GM23248 (cell line): ENCODE measurements at places on chromosomes 5 and 9. TPM values are rescaled to one million over a fixed set of nuclear protein-coding genes. Genes with fewer than 3 reads are reported as not detected.

DNA sequence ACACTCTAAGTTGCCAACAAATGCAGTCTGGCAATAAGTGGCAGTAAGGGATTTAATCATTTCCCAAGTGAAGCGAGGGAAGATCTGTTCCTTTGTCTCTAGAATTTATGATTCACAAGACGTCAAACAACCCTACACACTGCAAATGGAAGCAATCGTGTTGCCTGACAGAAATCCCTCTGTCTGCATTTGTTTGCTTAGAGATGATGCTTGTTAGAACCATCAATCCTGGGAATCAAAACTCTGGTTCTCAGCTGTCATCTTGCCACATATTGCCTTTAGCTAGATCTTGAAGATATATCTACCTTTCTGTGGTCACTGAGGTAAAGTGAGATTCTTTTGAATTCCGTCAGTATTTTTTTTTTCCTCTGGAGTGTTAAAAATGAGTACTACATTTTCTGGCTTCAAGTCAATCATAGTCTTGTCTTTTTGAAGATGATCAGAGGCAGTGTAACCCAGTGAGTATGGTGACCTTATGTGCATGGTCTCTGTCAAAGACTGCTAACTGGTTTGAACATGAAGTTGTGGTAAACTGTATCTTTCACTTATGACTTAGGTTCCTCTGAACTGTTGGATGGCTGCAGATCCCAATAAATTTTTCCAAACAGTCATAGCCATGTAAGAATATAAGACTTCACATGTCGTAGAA is 106.4 kb upstream of the STARD4 start:
- DNase-seq = no peak

DNA sequence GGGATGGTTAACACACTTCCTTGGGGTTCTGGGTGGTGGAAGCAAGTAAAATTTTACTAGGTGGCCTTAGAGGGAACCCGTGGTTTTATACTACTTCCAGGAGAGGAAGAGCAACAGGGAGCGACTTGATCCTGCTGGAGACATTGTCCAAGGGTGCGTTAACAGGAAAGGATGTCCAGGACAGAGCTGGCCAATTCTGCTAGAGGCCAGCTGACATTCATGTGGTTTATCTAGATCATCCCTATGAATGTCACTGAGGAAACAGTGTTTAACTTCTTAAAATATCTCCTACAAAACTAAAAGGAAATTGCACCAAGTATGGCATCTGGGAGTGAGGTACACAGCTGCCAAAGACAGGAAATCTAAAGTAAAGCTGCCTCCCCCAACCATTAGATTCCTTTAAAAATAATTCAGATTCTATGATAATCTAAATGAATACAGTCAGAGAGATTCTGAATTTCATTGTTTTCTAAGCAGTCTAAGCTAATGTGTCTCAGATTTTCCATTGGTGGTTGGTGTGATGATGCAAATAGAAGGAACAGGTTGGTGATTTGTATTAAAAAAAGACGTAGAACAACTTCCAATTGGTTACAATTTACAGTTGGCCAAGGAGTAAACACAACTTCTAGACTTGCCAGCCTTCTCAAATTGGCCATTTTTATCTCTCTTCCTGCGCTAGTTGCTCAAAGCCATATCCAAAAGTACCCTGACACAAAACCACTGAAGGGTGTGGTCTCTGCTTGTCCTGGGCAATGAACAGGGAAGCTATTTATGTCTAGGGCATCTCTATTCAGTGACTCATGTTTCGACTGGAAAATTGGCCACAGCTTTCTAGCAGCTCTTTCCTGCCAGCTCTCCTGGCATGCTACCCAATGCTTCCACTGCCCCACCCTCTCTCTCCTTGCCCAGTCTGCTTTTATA is 574.7 kb upstream of the MEF2C start:
- peak; percentile 91 for DNase-seq

DNA sequence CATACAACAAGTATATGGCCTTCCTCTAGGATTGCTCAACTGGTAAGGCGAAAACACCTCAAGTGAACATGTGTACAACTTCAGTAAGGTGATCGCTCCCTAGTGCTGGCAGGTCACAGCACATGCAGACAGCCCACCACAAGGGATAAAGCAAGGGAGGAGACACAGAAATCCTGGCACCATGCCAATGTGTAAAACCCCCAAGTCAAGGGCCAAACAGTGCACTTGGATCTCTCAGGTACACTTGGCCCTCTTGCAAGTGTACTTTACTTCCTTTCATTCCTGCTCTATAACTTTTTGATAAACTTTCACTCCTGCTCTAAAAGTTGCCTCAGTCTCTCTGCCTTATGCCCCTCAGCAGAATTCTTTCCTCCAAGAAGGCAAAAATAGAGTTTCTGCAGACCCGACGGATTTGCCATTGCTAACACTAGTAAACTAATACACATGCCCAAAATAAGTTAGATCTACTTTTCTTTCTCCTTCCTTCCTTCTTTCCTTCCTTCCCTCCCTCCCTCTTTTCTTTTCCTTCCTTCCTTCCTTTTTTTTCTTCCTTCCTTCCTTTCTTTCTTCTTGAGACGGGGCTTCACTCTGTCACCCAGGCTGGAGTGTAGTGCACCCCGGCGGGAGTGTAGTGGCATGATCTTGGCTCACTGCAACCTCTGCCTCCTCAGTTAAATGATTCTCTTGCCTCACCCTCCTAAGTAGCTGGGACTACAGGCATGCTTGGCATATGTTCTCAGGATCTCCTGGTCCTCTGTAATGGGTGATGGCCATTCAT is 6.8 kb upstream of the LNPEP start:
- DNase-seq = no peak

GRCh38 chr5:61637566-61637965 is 305.5 kb downstream of the ZSWIM6 start:
- DNase-seq = no peak

DNA sequence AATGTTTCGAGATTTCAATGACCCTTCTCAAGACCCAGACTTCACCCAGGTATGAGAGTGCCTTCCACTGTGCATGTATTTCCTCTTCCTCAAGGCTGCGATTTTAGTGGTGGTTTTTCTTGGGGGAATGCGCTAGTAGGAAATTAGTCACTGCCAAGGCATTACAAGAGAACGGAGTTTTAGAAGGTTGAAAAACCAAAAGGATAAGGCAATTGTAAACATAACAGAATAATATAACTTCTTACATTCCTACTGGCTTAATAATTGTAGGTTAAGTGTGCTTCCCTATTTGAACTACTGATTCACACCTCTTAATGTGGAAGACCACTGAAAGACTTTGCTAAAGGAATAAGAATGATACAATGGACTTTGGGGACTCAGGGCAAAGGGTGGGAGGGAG is 38.9 kb downstream of the ACO1 start:
- peak; percentile 37 for DNase-seq

The SH2D3C gene
- not detected in 2 replicates for polyA plus RNA-seq

The PHYHD1 gene
- 7.4 and 8.6 TPM in 2 replicates for polyA plus RNA-seq

- no peak for DNase-seq
Measured at GRCh38 chr5:110397281-110397680, 329.2 kb downstream of the TMEM232 start.

GRCh38 chr9:77783518-77783917 is 135.4 kb upstream of the GNA14 start:
- DNase-seq = no peak

DNA sequence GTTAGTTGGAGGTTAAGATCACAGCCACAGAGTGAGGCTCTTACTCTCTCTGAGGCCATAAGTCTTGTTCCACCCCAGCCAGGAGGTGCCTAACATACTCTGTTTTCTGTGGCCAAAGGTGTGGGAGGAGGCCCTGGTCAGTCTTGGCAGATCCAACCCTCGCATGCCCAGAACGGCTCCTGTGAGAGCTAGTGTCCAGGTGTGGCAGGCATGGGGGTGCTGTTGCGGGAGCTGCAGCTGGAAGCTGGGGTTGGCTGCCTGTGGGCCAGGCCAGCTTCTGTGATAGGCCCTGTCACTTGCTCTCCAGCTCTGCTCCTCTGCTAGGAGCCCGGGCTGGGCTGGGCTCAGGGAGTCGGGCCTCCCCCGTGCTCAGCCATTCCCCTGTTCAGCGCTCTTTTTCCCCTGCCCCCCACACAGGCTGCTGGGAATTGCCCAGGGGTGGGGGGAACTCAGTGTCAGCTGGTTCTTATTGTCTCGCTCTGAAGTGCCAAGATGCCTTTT is 31.6 kb downstream of the IER5L start:
- DNase-seq = no peak

The SPAG8 gene
- 1.2 and 1.3 TPM in 2 replicates for polyA plus RNA-seq

DNA sequence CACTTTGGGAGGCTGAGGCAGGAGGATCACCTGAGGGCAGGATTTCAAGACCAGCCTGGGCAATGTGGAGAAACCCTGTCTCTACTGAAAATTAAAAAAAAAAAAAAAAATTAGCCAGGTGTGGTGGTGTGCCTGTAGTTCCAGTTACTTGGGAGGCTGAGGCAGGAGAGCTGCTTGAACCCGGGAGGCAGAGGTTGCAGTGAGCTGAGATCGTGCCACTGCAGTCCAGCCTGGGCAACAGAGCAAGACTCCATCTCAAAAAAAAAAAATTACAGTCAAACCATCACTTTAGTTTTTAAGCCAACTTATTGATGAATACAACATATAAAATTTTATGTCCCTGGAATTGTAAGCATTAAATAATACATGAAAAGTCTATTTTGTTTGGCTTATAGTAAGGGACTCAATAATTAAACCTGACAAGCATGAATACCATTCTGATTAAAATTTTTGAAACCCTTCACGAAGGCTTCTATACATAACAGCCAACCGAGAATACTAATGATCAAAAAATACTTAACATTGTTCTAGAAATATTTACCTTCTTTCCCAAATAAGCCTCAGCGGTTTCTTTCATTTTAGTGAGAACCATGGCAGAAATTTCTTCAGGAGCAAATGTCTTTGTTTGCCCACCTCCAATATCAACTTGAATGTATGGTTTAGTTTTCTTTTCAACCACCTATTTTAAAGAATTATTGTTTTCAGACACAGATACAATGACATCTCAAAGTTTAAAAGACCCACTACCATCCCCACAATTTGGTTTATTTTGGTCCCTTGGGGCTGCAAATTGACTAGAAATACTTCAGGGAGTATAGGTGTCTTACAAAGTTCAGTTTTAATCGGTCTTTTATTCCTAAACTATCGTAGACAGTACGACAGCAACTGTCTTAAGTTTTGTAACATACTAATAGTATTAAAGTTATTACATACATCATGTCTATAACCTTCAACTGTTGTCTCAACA is 1.2 kb downstream of the HSPA5 start:
- no peak for DNase-seq

The PTGS1 gene
- polyA plus RNA-seq = 43.8 and 44.9 TPM in 2 replicates

- DNase-seq = peak; percentile 98
Measured at GRCh38 chr9:38008168-38009034, 60.6 kb downstream of the SHB start.

The BSPRY gene
- not detected in 2 replicates for polyA plus RNA-seq

The PCDHGA3 gene
- polyA plus RNA-seq = 4.0 and 5.4 TPM in 2 replicates

- no peak for DNase-seq
Measured at GRCh38 chr9:109558718-109559151, 60.6 kb upstream of the PTPN3 start.

DNA sequence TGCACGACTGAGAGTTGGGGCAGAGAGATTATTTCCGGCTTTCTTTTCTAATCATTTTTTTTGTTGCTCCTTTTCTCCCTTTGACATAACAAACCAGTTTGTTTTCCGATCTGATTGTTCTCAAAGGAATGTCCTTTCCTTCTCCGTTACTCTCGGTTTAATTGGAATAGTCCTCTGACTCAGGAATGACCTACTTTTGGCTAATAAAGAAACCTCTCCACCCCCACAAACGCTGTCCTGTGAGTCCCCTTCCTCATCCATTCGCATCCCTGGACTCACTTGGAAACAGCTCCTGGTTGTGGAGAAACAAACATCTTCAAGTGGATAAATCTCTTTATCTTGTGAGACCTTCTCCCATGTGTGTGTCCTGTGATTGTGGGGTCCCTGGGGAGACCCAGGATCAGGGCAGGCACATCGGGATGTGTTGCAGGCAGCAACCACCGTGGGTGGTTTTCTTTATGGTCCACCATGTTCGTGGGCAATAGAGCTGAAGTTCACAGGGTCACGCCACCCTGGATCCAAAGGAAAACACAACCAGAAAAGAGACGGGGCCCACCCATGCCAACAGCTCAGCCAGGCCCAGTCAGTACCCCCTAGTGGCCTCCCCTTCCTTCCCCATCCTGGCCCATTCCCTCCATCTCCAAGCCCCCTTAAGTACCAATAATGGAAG is 45.2 kb upstream of the NEK6 start:
- DNase-seq = peak; percentile 87

The INSL6 gene
- polyA plus RNA-seq = not detected in 2 replicates

- no peak for DNase-seq
Measured at GRCh38 chr9:118503236-118503635, 799.0 kb downstream of the TLR4 start.

The SCAMP1 gene
- 66.8 and 66.9 TPM in 2 replicates for polyA plus RNA-seq

- DNase-seq = no peak
Measured at GRCh38 chr9:77180056-77180455, 2.7 kb downstream of the VPS13A start.

DNA sequence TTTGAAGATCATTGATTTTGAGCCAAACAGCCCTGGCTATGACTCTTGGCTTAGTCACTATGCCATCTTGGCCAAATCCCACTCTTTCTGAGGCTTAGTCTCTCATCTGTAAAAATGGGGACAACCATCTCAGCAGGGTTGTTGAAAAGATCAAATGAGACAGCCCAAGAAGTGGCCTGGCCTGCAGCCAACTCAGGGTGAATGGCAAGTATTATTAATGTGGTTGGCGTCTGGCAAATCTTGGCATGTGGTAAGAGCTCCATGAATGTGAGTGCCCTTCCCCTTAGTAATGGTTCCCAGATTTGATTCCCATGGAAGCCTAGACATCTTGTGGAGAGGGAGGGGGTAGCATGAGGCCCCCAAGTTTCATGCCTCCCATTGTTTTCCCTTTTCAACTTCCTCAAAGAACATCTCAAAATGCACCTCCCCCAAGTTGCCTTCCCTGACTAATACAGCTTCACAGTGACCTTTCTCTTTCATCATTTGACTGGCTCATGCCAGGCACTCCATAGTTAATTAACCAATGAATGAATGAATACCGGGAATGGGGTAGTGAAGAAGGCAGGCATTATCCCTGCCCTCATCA is 11.8 kb upstream of the TGFBI start:
- peak; percentile 94 for DNase-seq

The WASHC1 gene
- 7.7 and 9.0 TPM in 2 replicates for polyA plus RNA-seq

- peak; percentile 47 for DNase-seq
Measured at GRCh38 chr5:115180165-115180709, 10.5 kb upstream of the TRIM36 start.

DNA sequence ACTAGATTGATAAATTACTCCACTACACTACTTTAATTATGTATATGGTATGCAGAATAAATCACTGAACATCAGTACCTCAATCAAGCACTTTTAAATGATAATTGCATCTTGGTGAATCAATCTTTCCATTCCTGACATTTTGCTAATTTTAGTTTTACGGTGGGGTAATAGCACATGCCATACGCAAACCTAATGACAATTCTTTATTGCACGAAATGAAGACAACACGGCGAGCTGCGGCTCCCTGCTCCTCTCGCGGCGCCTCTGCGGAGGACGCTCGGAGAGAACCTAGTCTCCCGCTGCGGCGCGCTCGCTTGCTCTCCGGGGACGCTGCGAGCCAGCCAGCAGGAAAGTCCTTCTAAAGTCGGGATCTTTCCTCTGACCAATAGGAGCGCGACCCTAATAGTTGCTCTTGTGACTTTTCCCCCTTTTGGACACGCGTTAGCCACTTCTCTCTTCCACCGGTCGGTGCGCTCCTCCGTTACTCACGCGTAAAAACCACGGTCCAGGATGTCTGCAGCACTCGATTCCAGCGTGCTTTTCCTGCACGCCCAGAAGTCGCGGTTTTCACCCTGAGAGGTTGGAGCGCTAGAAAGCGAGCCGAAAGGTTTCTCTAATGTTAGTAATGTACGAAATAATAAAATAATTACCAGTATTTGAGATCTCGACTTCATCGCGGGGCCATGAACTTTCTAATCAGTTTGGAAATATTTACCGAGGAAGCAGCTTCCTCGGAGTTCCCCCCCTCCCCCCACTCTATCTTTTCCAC is 1.0 kb upstream of the MEF2C start:
- peak; percentile 83 for DNase-seq

- DNase-seq = no peak
Measured at GRCh38 chr9:15374310-15374709, 48.4 kb upstream of the SNAPC3 start.
